ENCODE measurements at places on chromosomes 12 and 14.

DNA sequence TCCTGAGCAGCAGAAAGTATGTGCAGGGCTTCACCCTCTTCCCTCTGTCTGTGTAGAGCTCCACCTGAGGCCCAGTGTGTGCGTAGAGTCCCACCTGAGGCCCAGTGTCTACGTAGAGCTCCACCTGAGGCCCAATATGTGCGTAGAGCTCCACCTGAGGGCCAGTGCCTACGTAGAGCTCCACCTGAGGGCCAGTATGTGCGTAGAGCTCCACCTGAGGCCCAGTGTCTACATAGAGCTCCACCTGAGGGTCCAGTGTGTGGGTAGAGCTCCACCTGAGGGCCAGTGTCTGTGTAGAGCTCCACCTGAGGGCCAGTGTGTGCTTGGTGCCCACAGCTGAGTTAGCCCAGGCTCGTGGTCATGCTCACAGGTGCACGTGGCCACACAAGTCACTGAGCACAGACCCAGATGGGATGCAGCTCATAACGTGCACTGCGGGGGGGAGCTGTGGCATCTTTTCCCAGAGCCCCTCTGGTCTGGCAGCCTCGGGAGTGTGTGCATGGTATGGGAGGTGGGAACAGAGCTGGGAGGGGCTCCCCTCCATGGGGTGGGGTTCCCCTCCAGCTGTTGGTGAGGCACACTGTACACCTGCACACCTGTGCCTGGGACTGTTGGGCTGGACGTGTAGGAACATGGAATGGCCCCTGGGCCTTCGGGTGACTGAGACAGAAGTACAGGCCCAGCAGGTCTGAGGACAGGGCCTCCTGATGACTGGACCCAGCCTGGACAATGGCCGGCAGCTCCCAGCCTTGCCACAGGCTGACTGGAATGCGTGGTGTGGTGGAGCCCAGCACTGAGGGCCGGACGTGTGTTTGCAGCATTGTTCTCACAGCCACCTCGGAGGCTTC is 20.1 kb downstream of the PACS2 start:
- DNase-seq = no peak

GRCh38 chr12:107349008-107349747 is 255.8 kb upstream of the CRY1 start:
- DNase-seq = no peak

DNA sequence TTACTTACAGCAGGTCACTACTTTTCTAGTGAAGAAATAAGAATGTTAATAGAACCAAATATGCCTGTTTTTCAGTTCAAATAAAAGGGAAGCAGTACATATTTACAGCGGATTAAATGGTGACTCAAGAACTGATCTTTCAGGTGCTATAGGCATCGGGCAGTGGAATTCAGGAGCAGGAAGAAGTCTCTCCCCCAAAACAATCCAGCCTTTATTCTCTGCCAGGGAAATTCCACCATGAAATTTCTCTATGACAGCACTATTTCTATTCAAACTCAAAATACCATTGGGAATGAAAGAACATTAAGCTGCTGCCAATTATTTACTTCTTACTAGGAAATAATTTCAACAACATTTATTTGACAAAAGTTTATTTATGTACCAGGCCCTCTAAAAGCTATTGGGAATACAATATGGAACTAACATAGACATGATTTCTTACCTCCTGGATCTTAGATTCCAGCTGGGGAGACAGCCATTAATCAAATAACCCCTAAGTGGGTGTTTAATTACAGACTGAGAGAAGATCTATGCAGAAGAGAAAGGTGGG is 60.3 kb upstream of the KRR1 start:
- no peak for DNase-seq

DNA sequence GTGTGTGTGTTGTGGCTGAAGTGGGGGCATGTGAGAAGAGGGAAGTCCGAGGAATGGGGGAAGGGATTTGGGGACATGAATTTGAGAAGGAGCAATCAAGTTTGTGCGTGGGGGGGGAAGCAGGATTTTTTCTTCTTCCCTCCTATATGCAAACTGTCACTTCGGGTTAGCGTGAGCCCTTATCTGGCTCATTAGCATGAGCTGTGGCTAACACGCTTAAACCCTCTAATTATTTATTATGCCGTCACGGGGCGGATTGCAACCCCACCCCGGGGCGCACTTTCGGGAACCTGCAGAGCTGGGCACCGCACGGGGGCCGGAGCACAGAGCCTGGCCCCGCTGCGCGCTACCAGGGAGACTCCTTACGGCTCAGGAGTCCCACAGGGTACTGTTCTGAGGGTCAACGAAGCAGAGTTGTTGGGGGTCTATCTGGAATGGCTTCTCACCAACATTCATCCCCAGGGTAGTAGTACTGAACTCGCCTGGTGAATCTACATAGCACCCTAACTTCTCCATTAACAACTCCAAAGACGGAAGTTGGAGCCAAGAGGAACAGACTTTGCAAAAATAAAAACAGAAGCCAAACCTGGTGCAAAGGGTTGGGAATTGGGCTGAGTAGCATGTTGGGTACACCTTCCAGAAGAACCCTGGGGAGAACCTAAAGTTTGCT is 6.4 kb upstream of the ASCL1 start:
- DNase-seq = no peak

DNA sequence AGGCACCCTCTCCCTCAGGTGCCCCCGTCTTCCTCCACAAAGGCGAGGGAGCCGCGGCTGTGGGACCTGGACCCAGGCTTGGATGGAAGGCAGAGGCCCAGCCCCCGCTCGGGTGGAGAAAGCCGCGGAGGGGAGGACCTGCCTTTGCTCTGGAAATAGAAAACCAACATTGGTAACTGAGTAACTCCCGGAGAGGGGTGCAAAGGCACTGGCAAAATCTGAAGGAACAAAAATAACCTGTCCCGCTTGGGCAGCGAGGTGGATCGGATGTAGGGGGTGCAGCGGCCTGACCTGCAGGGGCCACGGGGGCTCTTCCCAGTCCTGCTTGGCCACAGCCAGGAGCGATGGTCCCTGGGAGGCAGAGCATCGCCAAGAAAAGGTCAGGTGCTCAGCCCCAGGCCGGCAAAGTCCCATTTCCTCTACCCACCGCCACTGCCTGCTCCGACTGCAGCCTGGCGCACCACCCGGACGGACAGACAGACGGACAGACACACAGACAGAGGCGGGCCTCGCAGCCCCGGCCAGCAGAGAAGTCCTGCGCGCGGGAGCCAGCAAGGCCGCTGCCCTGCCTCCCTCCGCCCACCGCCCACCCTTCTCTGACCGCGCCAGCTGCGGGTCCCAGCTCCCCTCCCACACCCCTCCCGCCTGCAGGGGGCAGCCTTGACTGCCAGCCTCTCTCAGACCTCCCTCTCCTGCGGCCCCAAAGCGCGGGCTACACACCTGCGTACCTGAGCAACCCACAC is 21.4 kb upstream of the TMEM106C start:
- no peak for DNase-seq

DNA sequence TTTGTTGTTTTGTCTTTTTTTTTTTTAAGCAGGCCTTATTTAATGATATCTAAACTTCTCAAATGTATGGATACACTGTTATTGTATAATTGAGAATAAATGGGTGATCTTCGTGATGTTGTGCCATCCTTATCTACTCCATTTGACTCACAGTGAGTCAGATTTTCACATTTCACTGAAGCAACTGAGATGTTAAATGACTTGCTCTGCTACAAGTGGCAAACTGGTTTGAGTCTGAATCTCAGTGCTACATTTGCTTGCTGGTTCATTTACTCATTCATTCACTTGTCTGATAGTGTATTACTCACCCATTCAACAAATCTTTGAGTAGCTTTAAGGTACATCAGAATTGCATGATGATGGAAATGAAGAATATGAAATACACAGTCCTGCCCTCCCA is 2.6 kb downstream of the KIAA0586 start:
- DNase-seq = no peak

- no peak for DNase-seq
Measured at GRCh38 chr14:23562822-23563472, 4.6 kb downstream of the AP1G2 start.

DNA sequence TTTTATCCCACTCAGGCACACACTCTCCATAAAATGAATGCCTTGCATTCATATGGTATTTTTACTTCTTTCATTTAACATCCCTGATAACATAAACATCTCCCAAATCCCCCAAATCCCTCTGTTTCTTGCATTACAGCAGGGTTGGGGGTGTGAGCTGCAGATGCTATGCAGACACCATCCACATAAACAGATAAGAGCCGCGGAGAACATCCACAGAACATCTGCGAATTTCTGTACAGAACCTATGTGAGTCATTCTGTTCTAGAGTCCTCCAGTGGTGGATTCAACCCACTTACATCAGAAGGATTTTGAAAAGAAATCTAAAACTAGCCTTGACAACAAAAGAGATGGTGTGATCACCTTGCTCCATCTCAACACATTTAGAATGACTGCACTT is 20.3 kb downstream of the FBLN5 start:
- no peak for DNase-seq

DNA sequence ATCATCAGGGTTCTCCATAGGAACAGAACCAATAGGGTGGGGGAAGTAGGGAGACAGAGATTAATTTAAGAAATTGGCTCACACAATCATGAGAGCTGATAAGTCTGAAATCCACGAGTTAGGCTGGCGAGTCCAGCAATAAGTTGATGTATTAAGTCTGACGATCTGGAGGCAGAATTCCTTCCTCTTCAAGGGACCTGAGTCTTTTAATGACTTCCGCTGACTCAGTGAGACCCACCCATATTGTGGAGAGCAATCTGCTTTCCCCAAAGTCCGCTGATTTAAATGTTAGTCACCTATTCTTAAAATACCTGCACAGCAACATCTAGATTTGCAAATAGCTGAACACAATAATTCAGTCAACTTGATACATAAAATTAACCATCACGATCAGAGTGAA is 97.8 kb downstream of the SPTSSA start:
- no peak for DNase-seq

DNA sequence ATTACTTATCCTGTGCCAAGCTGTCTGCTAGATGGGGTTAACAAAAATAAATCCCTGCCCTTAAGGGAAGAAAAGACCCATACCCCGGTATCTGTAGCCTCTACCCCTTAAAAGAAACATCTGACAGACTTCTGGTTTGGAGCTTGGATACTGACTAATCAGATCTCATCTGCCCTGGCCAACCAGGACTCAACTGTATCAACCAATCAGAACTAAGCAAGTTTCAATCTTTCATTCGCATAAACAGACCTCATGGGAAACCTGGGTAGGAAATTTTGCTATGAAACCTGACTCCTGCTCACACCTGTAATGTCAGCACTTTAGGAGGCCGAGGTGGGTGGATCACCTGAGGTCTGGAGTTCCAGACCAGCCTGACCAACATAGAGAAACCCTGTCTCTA is 26.4 kb upstream of the PRMT8 start:
- DNase-seq = no peak

DNA sequence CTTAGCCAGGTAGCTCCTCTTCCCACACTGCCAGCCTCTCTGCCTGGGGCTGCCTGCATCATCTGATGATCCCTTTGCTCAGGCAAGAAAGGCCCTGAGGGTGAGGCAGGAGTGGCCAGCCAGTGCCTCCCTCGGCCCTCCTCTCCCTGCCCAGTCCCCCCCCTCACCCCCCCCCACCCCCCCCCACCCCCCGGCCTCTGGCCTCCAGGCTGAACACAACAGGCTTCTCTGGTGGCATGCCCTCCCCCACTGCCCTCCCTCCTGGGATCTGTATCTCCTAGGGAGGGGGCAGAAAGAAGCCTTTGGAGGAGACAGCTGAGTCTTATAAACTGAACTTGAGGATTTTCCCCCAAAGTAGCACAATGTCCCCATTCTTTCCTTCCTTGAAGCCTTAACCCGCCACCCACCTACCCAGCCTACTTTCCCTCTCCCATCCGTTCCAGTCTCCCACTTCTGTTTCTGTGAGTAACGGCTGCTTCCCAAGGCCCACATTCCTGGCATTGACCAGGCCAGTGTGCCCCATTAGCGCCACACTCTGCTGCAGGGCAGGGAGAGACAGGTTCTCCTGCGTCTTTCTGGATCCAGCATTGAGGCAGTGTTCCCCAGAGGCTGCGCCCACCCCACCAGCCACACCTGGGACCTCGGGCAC is 82.1 kb downstream of the B4GALNT3 start:
- DNase-seq = no peak

- DNase-seq = no peak
Measured at GRCh38 chr12:75716291-75717025, 205.0 kb upstream of the KRR1 start.

DNA sequence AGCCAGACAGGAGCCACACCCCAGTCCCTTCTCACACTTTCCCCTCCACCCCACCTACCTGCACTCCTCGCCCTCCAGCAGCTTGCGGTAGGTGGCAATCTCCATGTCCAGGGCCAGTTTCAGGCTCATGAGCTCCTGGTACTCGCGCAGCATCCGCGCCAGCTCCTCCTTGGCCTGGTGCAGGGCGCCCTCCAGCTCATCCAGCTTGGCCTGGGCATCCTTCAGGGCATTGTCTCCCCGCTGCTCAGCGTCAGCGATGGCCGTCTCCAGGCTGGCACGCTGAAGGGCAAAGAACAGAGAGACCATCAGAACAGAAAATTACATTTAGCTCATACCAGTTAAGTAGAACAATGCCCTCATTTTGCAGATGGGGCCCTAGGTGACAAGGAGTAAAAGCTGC is 5.5 kb downstream of the KRT74 start:
- DNase-seq = no peak

GRCh38 chr14:38040411-38040810 is 167.3 kb upstream of the SSTR1 start:
- no peak for DNase-seq

GRCh38 chr12:25550186-25550585 is 2.9 kb downstream of the LMNTD1 start:
- DNase-seq = no peak

GRCh38 chr14:50530358-50530757 is 2.0 kb downstream of the MAP4K5 start:
- no peak for DNase-seq

DNA sequence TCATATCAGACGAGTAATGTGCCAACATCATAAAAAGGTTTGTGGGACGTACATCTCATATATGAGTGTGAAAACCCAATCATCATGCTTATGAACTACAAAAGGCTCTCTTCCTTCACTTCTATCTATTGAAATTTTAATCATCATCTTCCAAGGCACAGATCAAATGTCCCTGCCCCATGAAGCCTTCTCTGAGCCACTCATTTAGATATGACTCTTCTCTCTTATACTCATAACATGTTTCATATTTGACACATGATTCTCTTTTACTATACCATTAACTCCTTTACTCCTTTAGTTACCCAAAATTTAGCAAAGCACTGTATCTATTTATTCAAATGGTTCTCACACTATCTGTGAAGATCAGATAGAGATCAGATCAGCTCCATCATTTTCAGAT is 22.2 kb downstream of the RALGAPA1 start:
- no peak for DNase-seq

DNA sequence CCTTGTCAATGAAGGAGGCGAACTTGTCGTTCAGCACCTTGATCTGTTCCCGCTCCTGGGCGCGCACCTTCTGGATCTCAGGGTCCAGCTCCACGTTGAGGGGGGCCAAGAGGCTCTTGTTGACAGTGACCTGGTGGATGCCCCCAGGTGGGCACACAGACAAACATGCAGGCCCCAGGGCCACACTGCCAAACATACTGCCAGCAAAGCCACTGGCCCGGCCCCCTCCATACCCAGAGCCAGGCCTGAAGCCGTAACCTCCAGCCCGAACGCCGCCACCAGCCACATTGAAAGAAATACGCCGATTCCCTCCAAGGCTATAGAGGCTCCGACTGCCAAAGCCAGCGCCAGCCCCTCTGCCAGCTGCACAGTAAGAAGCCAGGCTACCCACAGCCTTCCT is 337 bp downstream of the KRT74 start:
- DNase-seq = no peak
